ENCODE measurements at places on chromosomes 1 and 21.

- DNase-seq = peak; percentile 28
Observed at GRCh38 chr1:231162297-231162969, 575 bp downstream of the TRIM67 start.

- DNase-seq = peak; percentile 96
Observed at GRCh38 chr1:119647734-119648619, at the start of gene ZNF697. ZNF697 (minus strand) TSS chr1:119648266; CDS start chr1:119626100, 22,166 bp downstream.

DNA sequence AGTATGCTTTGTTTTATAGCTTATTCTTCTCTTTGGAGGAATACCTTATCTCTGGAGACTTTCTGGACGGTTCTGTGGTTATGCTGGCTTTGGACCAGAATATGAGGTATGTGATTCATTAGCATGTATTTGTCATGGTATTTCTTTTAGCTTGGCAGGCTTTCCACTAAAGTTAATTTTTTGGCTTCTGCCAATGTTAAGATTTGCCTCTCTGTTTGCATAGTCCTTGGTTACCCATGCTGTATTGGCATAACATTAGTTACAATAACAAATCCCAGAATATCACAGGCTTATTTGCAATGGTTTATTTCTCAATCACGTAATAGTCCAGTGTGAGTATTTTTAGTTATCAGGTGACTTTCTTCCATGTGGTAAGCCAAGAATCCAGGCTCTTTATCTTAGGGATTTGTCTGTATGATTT, 9.7 kb downstream of the ZMPSTE24 start:
- DNase-seq = no peak

- DNase-seq = no peak
Observed at GRCh38 chr1:15343729-15344128, 66.0 kb upstream of the EFHD2 start.

DNA sequence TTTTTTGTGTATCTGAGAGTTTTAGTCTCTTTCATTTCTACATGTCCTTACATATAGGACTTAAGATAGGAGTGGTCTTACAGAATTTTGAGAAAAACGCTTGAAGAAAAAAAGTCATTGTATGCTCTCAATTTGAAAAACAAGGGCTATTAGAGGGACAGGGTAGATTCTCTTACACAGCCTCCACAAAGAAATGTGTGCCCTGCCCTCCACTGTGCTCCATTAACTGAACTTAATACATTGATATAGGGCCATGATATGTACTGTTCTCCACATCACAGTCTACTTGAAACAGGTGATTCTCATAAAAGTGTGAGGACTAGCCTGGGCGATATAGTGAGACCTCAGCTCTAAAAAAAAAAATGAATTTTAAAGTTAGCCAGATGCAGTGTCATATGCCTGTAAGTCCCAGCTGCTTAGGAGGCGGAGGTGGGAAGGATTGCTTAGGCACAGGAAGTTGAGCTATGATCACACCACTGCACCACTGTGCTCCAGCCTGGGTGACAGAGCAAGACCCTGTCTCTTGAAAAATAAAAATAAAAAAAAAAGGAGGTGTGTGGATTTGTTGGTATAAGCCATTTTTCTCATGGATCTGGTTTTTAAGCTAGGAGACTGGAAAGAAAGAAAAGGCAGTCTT, 77.0 kb downstream of the HMCN1 start:
- no peak for DNase-seq

DNA sequence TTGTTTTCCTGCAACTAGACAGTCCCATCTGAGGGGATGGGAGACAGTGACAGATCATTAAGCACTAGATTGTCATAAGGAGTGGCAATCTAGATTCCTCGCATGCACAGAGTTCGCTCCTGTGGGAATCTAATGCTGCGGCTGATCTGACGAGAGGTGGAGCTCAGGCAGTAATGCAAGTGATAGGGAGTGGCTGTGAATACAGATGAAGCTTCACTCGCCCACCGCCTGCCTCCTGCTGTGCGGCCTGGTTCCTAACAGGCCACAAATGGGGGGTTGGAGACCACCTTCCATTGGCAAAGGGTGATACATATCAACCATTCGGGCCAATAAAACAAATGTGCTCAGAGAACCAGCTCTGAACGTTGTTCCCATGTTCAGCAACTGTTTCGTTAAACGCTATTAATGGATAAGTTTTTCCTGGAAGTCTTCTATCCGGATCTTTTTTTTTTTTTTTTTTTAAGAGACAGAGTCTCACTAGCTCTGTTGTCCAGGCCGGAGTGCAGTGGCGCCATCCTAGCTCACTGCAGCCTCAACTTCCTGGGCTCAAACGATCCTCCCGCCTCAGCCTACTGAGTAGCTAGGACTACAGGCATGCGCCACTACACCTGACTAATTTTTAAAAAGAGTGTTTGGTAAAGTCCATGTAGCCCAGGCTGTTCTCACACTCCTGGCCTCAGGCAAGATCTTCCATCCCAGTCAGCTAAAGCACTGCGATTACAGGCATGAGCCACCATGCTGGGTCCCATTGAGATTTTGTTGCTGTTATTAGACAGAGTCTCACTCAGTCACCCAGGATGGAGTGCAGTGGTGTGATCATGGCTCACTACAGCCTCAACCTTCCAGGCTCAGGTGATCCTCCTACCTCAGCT, 8.7 kb upstream of the RSRP1 start:
- DNase-seq = no peak

DNA sequence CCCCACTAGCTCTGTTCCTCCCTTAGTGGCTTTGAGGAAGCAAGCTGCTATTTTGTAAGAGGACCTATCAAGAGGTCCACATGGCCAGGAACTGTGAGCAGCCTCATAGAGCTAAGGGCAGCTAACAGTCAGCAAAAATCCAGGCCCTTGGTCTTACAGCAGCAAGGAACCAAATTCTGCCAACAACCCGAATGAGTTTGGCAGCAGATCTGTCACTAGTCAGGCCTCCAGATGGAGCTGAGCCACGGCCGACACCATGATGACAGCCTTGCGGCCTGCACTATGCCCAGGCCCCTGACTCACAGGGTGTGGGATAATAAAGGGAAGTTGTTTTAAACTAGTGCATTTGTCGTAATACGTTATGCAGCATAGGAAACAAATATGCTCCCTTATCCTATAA, 28.0 kb upstream of the H3-3A start:
- DNase-seq = peak; percentile 86

- no peak for DNase-seq
Observed at GRCh38 chr1:224333939-224334786, 4.2 kb upstream of the NVL start.

GRCh38 chr1:51498924-51499323, 20.1 kb downstream of the EPS15 start:
- no peak for DNase-seq

- peak; percentile 47 for DNase-seq
Observed at GRCh38 chr1:45543581-45544417, 6.8 kb upstream of the AKR1A1 start.

DNA sequence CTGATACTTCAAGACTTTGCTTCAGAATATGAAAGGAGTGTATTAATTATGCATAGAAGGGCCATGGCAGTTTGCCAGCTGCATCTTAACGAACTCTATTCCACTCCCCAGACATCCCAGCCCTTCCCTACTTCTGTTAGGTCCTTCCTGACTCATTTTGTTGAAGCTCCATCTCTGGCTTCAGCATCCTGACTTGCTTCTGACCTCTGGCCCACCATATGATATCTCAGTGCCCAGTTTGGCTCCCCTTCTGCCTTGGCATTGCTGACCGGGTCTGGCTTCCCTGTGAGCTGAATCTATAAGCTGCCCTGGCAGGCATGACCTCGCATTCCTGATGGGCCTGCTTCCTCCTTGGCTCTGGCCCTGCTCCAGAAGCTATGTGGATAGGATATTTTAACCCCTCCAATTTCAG, 27.6 kb upstream of the ARHGAP29 start:
- no peak for DNase-seq

- no peak for DNase-seq
Observed at GRCh38 chr1:5349526-5349925, 642.7 kb downstream of the NPHP4 start.

DNA sequence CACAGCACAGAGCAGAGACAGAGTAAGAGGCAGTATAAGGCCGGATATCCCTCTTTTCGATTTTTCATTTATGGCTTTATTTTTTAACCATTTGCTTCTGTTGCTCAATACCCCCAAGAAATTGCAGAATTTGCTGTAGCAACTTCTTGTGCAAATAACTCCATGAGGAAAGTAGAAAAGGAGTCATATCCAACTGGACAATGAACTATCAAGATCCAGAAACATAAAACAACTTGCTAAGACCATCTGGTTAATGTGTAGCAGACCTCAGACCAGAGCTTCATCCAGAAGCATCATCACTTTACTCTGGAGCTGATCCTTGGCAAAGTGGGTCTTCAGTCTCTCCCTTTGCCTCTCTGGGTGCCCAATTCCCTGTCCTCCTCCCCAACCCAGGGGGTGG, 45.9 kb downstream of the ZNF697 start:
- no peak for DNase-seq

GRCh38 chr21:25384782-25385181, 222.5 kb downstream of the MRPL39 start:
- DNase-seq = no peak

GRCh38 chr1:247298701-247299100, 33.0 kb downstream of the ZNF496 start:
- no peak for DNase-seq

- no peak for DNase-seq
Observed at GRCh38 chr1:29716306-29716705, 480.0 kb downstream of the PTPRU start.

GRCh38 chr1:199776768-199777497, 250.6 kb upstream of the NR5A2 start:
- DNase-seq = no peak

DNA sequence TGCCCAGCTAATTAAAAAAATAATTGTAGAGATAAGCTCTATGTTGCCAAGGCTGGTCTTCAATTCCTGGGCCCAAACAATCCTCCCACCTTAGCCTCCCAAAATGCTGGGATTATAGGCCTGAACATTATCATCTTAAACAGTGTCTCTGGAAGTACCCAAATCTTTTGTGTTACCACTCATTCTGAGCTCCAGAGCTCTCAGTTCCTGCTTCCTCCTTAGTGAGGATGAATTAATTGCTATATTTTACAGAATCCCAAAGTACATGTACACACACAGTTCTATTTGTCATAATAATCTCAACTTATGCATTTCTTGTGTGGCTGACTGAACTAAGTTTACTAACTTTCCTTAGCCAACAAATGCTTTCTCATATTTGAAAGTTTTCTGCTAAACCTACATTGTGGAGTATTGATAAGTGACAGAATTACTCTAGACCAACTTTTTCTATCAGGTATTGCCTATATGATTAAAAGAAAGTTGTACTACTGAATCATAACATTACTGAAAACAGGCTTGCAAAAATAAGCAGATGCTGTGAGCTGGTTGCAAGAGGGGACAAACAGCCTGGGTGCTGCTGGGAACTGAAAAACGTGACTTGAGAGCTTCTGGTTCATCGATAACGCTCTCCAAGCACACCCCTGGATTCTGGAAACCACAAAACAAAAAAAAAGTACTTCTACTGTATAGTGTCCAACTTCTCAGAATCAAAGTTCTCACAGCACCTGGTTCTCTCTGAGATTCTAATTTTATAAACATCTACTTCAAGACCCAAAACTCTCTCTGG, 15.3 kb downstream of the VAV3 start:
- no peak for DNase-seq

DNA sequence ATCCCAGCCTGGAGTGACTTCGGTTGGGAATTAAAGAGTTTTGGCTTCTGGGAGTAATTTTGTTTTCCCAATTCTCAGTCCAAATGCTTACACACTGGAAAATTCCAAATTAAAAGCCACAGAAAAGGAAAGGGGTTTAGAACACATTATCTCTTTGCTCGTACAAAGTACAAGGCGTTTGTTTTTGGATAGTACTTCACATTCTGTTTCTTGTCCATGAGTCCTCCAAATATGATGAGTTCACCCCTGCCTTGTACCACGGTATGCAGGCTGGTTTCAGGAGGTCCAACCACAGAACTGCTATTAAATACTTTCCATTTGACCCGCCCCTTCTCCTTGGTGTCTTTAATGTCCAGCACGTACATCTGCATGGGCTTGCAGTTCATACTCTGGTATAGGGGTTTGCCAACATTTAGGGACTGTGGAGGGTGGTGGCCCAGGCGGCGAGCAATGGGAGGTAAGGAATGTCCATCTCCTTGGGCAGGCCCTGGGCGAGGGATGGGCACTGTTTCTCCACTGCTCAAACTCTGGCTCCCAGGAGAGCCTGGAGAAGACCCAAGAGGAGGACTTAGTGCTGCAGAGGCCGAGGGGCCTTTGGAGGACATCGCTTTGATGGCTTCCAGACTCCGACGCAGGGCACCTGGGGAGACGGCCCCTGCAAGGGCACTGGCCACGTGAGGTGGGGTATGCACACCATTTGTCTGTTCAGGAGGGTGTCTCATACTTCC, 13.7 kb upstream of the CPLANE2 start:
- no peak for DNase-seq

- no peak for DNase-seq
Observed at GRCh38 chr1:227939791-227940771, 7.7 kb downstream of the WNT9A start.

- no peak for DNase-seq
Observed at GRCh38 chr1:207191061-207191460, 87.0 kb downstream of the C4BPA start.

GRCh38 chr1:117828201-117828600, 101.2 kb downstream of the GDAP2 start:
- peak; percentile 17 for DNase-seq

- DNase-seq = peak; percentile 80
Observed at GRCh38 chr1:220787069-220787619, 431 bp downstream of the MTARC1 start.

GRCh38 chr1:160332516-160332915, 10.5 kb downstream of the COPA start:
- DNase-seq = no peak

DNA sequence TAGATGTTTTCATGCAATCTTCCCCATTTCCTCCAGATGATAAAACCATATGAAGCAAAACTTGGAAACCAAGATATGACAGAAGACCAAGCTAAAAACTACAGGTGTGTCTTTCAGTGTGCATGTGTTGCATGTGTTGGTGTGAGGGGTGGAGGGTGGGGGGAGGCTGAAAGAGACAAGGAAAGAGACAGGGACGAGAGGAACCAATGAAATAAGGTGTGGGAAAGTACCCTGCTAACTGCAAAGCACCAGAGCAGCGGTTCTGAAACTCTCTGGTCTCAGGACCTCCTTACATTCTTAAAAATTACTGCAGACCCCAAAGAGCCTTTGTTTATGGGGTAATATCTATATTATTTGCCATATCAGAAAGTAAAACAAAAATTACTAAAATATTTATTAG, 87.4 kb upstream of the HIVEP3 start:
- DNase-seq = no peak
